AG09309 (cell line): ENCODE measurements at places on chromosomes 12 and 14.

GRCh38 chr14:74583689-74584434 lies 28.2 kb downstream of the LTBP2 start:
- DNase-seq: no peak

DNA sequence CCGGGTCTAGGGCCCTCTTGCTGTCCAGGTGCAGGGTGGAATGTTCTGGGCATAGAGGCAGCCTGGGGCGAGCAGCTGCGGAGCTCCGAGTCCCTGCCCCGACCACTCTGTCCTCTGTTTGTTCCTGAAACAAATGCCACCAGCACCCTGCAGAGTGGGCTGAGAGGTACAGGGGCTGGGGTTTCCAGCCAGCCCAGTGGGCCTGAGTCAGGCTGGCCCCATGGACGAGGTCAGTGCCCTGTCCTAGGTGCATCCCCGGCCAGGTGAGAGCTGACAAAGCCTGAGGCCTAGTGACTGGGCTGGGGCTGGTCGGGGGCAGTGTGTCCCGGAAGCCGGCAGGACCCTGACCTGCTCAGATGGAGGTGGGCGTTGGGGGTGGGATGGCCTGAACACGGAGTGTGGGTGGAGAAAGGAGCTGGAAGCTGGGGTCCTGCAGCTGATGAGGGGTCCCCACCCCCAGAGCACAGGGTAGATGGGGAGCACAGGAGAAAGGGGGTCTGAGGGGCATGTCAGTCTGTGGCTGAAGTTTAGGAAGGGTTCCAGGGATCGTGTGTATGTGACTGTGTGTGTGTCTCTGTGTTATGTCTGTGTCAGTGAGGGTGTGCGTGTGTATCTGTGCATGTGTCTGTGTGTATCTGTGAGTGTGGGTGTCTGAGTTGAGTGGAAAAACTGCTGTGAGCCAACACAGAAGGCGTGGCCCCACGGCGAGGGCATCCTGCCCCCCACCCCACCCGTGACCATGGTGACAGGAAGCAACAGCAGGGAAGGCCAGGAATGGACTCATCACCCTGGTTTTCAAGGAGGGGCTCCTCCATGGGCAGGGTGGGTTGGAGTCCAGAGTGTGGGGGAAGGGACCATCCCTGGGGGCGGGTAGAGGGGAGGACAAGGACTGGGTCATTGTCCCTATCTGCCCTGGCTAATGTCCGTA lies 2.4 kb upstream of the CRIP1 start:
- DNase-seq: peak; percentile 2

DNA sequence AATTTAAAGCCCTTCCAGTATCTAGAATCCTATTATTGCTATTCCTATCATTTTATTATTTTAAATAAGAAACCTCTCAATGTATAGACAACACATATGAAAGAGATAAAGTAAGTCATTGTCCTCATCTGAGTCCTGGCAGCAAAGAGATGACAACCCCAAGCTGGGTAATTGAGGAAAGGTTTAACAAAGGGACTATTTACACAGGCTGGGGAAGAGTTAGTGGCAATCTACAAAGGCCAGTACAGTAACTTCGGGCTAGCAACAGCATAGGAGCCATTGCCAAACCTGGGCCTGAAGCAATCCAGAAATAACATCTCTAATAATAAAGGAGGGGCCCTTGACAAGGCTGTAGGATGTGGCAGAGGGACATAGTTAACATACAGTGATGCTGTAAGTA lies 11.2 kb downstream of the PDE6H start:
- no peak for DNase-seq

DNA sequence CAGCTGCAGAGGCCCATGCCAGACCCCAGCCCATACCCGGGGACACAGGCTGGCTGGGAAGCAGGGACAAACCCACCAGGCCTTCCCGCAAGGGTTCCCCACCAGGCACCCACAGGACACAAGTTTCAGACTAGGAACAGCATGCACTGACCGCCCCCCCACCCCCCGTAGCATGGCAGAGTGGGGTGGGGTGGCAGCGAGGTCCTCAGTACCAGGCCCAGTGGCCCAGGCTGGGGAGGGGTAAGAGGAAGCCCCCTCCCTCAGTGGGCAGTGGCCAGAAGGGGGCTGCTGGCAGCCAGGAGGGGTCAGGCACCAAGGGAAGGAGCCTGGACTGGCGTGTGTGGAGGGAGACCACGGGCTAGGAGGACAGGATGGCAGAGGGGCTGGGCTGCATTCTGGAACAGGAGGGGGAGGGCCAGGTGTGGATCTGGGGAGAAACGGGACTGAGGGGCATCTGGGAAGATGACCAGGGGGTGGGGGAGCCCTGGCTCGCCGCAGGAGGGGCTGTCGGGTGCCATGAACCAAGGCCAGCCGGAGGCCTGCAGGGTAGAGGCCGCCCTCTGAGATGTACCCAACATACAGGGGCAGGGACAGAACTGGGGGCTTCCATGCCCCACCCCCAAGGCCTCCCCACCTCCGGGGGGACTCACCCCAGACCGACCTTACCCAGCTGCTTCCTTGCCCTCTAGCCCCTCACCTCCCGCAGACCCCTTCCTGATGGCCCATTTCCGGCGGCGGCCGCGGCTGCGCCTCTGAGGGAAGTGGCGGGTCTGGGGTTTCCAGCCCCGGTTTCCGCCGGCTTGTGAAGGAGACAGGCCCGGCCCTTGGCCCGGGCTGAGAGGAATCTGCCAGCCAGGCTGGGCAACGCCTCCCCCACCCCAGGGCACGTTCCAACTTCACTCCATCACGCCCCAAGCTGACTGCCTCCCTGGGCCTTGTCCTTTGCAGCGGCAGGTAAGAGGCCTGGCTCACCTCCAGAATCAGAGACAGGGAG lies 5.6 kb upstream of the JAG2 start:
- no peak for DNase-seq

DNA sequence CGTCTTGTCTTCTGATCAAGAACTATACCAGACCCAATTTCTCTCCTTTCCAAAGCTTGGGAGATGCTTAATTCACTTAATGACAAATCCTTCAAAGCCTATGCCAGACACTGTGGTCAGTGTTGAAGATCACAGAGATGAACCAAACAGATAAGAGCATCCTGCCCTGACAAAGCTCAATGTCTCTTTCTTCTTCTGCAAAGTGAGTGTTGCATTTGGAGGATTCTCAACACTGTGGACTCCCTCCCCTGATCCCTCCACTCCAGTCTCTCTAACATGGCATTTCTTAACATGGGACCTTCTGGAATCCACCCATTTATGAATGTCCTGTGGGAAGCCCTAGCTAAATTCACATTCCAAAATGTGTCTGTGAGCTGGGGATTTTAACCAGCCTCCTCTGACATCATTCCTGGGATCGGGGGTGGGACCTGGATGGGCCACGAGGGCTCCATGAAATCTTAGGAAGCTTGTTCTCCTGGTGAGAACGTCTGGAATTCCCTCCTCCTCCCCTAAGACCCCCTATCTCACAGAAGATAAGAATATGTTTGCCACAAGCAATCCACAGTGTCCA lies 20.3 kb downstream of the SYNE3 start:
- no peak for DNase-seq

GRCh38 chr12:22766911-22767420 lies 142.0 kb downstream of the ETNK1 start:
- DNase-seq: no peak
